OCI-LY7 (cell line): ENCODE measurements at places on chromosomes 1 and 21. TPM values are rescaled to one million over a fixed set of nuclear protein-coding genes. Genes with fewer than 3 reads are reported as not detected.

Gene FTCD
- total RNA-seq: 0.41 and 1.1 TPM in 2 replicates

Gene GJA5
- not detected in 2 replicates for total RNA-seq

Gene FNDC10
- 1.3 and 2.7 TPM in 2 replicates for total RNA-seq

Gene PKP1
- not detected in 2 replicates for total RNA-seq

Gene LCE1F
- total RNA-seq: not detected in 2 replicates

Gene TCEA3
- not detected in 2 replicates for total RNA-seq

Gene SPRR2B
- not detected in 2 replicates for total RNA-seq

Gene KRTAP19-4
- not detected in 2 replicates for total RNA-seq

Gene CHRNB2
- total RNA-seq: 0.42 and 0.55 TPM in 2 replicates

Gene DMBX1
- total RNA-seq: not detected in 2 replicates

Gene SPRR4
- total RNA-seq: not detected in 2 replicates

Gene PTGFR
- not detected in 2 replicates for total RNA-seq

Gene NBL1
- total RNA-seq: not detected in 2 replicates

Gene AMY1C
- total RNA-seq: not detected in 2 replicates

Gene ELAPOR1
- 0.35 TPM in 1 of 2 replicates, not detected in the other for total RNA-seq

Gene F13B
- not detected in 2 replicates for total RNA-seq

Gene LCE6A
- total RNA-seq: not detected in 2 replicates

Gene CTSS
- total RNA-seq: 40.6 and 42.6 TPM in 2 replicates

Gene PDC
- not detected in 2 replicates for total RNA-seq

Gene LYPLAL1
- total RNA-seq: 24.3 and 32.1 TPM in 2 replicates

Gene OR10T2
- total RNA-seq: not detected in 2 replicates

Gene LEFTY1
- 0.44 and 1.0 TPM in 2 replicates for total RNA-seq

Gene SLAMF1
- 0.42 and 0.72 TPM in 2 replicates for total RNA-seq

Gene AMY2A
- total RNA-seq: not detected in 2 replicates

Gene TIAM1
- total RNA-seq: 25.1 and 27.0 TPM in 2 replicates

Gene ADAM30
- total RNA-seq: not detected in 2 replicates

GRCh38 chr1:52332411-52332810, 33.6 kb downstream of the CC2D1B start:
- no peak for DNase-seq

GRCh38 chr1:161185282-161185682, 8.0 kb upstream of the B4GALT3 start:
- peak; percentile 88 for DNase-seq

- DNase-seq: peak; percentile 27
Observed at GRCh38 chr21:17784604-17785402, 34.4 kb downstream of the C21orf91 start.

DNA sequence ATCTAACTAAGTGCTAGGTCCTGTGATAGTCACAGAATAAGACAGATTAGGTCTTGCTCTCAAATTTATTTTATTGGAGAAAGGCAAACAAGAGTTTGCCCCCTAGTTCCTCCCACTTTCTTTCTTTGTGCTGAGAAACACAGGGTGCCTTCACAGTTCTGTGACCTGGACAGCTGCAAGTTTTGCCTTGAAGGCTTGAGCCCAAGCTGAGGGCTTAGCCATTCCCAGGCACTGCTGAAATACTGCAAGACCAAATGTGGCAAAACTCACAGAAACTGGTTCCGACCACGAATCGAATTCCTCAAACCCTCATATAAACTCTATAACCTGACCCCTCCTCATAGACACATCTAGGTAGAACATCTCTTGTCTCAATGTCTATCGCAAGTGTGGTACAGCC, 227.9 kb downstream of the RERE start:
- no peak for DNase-seq

DNA sequence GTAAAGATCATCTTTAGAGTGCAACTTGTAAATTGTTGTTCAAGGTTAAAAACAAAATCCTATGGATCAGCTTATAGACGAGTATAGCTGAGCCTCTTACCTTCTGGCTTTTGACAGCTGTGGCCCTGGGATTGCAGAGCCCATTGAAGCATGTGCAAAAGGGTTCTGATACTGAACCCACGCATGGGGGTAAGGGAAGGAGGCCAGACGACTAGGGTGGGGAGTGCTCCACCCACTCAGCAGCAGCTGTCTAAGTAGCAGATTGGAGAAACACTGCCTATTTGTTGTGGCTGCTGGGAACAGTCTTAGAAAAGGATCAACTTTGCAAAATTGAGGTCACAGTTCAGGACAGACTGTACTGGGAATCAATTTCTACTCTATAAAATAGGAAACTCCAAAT, 16.1 kb downstream of the CD101 start:
- no peak for DNase-seq

GRCh38 chr1:26419494-26419893, 8.9 kb downstream of the LIN28A start:
- no peak for DNase-seq

DNA sequence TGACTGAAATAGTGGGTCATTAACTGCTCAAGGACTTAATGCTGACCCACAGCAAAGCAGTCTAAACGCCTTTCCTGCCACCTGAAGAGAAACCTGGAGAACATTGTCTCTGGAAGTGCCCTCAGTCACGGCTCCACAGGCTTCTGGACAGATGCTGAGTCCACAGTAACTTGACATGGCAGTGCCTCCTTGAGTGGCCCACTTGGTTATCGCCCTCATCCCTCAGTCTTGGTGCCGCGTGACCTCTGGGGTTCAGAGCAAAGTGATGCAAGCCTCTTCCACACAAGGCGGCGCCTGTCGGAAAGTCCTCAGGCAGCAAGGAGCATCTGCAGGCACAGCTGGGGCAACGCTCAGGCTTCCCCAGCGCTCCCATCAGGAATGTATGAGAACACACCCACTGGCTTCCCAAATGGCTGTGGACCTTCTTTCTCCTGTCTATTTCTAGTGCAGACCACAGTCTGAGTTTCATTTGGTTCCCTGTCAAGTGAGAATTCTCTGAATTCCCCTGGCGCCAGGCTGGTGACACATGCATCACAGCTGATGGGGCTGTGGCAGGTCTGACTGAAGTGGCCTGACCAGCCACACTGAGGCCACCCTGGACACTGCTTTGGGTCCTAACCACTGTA, 13.0 kb upstream of the ANGPTL7 start:
- DNase-seq: no peak

- no peak for DNase-seq
Observed at GRCh38 chr21:39104911-39105310, 78.3 kb downstream of the PSMG1 start.

- DNase-seq: no peak
Observed at GRCh38 chr1:248871837-248872401, 13.0 kb upstream of the ZNF692 start.

DNA sequence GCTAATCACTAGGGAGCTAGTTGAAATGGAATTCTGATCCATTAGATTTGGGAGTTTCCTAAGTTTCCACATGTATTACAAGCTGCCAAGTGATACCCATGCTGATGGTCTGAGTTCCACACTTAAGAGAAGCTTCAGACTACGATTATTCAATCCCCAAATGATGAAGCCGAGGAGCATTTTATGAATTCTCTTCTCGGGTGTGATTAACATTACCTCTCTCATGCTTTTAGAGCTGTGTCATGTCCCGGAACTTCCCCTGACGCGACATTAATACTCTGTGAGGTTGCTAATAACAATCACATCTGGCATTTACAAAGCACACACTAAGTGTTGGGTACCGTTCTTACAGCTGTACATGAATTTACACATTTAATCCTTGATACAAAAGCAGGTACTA, 63.0 kb downstream of the KCNJ15 start:
- no peak for DNase-seq

- DNase-seq: no peak
Observed at GRCh38 chr21:33733601-33734000, 91.3 kb downstream of the ITSN1 start.

GRCh38 chr1:20729990-20730689, 2.4 kb downstream of the SH2D5 start:
- no peak for DNase-seq

GRCh38 chr1:113929750-113930498, 800 bp downstream of the HIPK1 start:
- DNase-seq: peak; percentile 74

GRCh38 chr1:228043281-228043848, 36.6 kb downstream of the WNT3A start:
- no peak for DNase-seq

DNA sequence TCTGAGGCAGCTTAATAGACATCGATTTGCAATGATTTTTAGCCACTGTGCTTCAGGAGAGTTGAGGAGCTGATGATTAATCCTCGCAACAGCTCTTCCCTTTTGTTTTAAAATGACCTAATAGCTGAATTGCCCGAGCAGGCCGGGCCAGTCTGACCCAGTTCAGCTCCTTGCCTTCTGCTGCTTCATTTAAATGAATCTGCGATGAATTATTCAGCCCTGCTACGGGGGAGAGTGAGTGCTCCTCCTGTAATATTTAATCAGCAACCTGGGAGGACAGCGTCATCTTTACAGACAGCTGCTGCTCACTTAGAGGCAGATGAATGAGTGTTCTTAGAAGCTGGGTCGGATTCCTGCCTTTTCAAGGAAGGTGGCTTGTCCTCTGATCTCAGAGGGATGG, 325.1 kb downstream of the CAMTA1 start:
- no peak for DNase-seq

- peak; percentile 51 for DNase-seq
Observed at GRCh38 chr1:218171302-218171893, 113.7 kb upstream of the RRP15 start.

- DNase-seq: no peak
Observed at GRCh38 chr1:192436441-192437078, 119.8 kb downstream of the RGS21 start.

DNA sequence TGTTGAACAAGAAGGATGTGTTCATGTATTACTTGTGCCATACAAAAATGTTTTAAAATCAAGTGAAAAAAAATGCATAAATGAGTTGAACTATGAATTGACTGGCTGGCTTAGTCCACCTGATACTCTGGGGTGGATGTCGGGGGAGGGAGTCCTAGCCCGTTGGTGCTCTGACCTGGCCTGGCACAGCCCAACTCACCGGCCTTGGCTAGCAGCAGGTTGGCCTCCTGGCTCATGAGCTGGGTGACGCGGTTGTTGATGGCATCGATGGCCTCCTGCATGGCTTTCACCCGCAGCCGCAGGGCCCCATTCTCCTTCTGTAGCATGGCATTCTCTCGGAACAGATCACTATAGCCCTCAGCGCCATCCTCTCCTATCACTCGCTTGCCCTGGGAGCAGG, 21.6 kb downstream of the KIF21B start:
- no peak for DNase-seq

GRCh38 chr1:246029616-246030015, 477.5 kb downstream of the SMYD3 start:
- no peak for DNase-seq

GRCh38 chr1:48831120-48831978, 54.7 kb upstream of the BEND5 start:
- no peak for DNase-seq

GRCh38 chr1:230753191-230753585, 6.0 kb downstream of the CAPN9 start:
- DNase-seq: no peak

GRCh38 chr1:74712881-74713280, 20.0 kb downstream of the CRYZ start:
- DNase-seq: no peak

DNA sequence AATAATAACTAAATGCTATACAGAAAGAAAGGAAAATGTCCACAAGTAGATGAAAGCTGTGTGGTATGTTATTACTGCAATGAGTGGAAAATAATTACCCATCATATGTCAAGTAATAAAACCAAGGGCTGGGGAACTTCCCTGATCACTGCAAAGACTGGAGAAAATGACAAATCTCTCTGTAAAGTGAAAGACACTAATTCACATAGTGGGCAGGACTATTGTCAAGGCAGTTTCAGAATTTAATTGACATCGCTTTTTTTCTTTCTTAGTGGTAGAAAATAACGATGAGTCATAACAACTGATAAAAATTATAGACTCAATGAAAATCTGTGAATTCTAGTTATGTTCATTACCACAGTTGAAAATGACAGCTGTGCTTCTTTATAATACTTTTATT, 153.7 kb upstream of the ST6GALNAC5 start:
- DNase-seq: no peak

- peak; percentile 7 for DNase-seq
Observed at GRCh38 chr1:38559446-38560165, 300.0 kb downstream of the RRAGC start.

DNA sequence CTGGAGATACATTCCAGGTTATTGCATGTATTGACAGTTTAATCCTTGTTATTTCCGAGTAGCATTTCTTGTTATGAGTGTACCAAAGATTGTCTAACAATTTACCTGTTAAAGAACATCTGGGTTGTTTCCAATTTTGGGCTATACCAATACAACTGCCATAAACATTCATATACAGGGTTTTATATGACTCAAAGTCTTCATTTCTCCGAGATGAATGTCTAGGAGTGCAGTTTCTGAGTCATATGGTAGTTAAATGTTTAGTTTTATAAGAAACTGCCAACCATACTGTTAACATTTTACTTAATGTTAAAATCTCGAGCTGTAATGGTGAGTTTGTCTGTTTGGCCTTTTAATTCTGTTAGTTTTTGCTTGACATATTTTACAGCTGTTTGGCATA, 10.0 kb downstream of the RAB4A start:
- no peak for DNase-seq

GRCh38 chr1:50109116-50109515, 396 bp downstream of the ELAVL4 start:
- no peak for DNase-seq

DNA sequence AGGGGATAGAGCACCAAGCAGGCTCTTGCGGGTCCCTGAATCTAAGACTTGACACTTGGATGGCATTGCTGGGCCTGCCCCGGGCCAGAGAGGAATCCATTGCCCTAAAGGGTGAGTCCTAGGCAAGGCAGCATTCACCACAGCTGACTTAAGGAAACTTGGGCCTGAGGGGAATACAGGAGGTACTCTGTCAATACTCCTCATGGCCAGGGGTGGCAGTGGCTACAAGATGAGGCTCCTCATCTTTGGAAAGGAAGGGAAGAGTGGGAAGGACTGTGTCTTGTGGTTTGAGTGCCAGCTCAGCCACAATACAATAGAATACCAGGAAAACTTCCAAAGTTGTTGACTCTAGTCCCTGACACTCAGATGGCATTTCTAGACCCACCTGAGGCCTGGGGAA, 5.1 kb downstream of the KRTAP22-1 start:
- no peak for DNase-seq

GRCh38 chr21:40481764-40482163, 365.2 kb downstream of the DSCAM start:
- DNase-seq: no peak

- DNase-seq: no peak
Observed at GRCh38 chr1:206560007-206560716, 52.1 kb downstream of the EIF2D start.

GRCh38 chr21:34814529-34814951, 145.7 kb downstream of the CLIC6 start:
- DNase-seq: no peak

- no peak for DNase-seq
Observed at GRCh38 chr1:176893625-176894352, 270.7 kb downstream of the ASTN1 start.

GRCh38 chr1:242454262-242455051, 70.0 kb downstream of the PLD5 start:
- peak; percentile 9 for DNase-seq

GRCh38 chr1:101444381-101444780, 207.6 kb downstream of the S1PR1 start:
- no peak for DNase-seq

GRCh38 chr1:36304970-36305914, 926 bp upstream of the SH3D21 start:
- DNase-seq: no peak
